Dermis blood vessel endothelial cell (primary cell): ENCODE measurements at places on chromosomes 5 and 9. TPM values are rescaled to one million over a fixed set of nuclear protein-coding genes. Genes with fewer than 3 reads are reported as not detected.

DNA sequence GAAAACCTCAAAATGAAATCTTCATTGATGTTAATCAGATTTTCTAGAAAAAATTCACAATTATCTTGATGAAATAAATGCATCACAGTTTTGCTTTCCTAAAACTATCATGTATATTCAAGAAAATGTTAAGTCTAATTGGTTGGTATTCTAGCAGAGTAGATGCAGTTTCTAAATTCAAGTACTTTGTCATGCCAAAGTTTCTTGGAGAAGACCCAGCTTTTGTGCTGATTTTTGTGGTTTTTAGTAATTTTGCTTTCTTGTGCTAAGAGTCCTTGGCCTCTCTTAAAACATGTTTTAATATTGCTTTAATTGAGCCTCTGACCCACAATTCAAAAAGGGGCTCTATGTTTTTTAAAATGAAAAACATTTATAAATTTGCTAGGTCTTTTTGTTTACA, 924.8 kb upstream of the PTPRD start:
- no peak for DNase-seq

DNA sequence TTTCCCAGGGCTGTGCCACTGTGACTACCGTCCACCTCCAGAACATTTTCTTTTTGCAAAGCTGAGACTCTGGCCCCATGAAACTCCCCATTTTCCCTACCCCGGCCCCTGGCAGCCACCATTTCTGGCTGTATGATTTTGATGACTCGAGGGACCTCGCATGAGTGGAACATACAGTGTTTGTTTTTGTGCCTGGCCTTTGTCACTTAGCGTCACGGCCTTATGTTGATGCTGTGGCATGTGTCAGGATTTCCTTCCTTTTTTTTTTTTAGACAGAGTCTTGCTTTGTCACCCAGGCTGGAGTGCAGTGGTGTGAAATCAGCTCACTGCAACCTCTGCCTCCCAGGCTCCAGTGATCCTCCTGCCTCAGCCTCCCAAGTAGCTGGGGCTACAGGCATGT, 42.7 kb downstream of the ASS1 start:
- DNase-seq = no peak

- no peak for DNase-seq
These were observed 675.8 kb downstream of the CETN3 start for GRCh38 chr5:89733772-89734171.

DNA sequence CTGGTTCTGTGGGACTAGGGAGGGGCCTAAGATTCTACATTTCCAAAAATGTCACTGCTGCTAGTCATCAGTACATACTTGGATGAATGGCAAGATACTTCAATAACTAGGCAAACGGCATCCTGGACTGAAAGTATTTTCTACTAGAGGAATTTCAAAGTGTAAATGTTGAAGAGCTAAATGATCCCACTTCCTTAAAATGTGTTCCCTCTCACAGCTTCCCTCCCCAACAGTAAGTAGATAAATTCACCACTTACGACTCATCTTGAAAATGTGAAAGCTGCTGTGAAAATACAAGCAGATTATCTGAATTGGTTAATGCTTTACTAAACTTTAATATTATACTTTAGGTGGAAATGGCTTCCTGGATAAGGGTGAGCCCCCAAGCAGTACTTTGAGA, 1571.5 kb upstream of the WWC1 start:
- no peak for DNase-seq

DNA sequence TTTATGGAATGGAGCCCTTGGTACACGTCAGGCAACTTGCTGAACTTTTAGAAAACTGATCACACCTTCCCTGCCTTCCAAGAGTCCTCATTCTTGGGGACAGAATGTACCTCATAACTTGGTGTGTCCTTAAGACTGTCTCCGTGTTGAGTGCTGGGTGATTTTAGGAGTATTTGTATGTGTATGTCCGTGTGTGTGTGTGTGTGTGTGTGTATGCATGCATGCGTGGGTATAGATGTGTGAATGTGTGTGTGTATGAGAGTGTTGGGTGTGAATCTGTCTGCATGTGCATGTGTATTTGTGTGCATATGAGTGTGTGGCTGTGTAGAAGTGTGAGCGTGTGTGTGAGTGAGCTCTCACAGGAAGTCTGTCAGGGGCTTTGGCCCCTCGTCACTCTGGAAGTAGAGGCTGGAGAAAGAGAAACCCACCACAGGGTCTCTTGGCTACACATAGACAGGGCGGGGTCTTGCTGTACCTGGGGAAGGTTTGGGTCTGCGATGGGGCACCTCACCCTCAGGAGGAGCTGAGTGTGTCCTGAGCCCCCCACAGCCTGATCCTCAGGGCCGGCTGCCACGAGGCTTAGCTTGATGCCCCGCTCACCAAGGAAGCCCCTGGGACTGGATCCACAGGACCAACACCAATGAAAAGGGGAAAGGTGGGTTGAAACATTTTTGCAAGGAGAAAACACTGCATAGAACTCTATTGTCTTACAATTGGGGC, 33.1 kb upstream of the ANKRD33B start:
- no peak for DNase-seq

DNA sequence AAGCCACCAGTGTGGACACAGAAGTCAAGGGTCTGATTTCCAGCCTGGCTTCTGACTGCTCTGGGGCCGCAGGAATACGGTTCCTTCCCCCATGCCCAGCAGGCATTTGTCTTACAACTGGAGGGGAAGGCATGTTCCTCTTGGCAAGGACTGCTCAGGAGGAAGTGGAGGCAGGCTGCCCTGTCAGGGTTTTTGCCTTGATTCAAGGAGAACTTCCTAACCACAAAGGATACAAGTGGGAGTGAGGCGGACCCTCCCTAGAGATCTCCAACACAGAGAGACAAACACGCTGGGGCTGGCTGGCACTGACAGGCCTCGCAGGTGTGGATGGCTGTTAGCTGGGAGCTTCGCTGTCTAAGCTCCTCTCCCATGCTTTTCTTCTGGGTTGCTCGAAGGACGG, 19.1 kb downstream of the TGFBI start:
- no peak for DNase-seq

The BAAT gene
- not detected in 2 replicates for total RNA-seq

The SLCO6A1 gene
- not detected in 2 replicates for total RNA-seq

The LCN15 gene
- 0.05 TPM in 1 of 2 replicates, not detected in the other for total RNA-seq

The GABRA6 gene
- total RNA-seq = not detected in 2 replicates

The PCDHGA7 gene
- total RNA-seq = 1.0 and 1.3 TPM in 2 replicates
